Smooth muscle cell of the coronary artery (primary cell): ENCODE measurements at places on chromosomes 2 and 18. TPM values are rescaled to one million over a fixed set of nuclear protein-coding genes. Genes with fewer than 3 reads are reported as not detected.

Gene FBXO41
- total RNA-seq: 0.23 and 0.70 TPM in 2 replicates

Gene MFSD2B
- total RNA-seq: 0.08 and 0.35 TPM in 2 replicates

Gene PAIP2B
- 0.45 and 0.47 TPM in 2 replicates for total RNA-seq

Gene ABCG8
- total RNA-seq: not detected in 2 replicates

Gene ZNF532
- 39.8 and 44.5 TPM in 2 replicates for total RNA-seq

Gene C2orf80
- total RNA-seq: not detected in 2 replicates

Gene SLC8A1
- 23.1 and 25.4 TPM in 2 replicates for total RNA-seq

Gene FSHR
- total RNA-seq: not detected in 2 replicates

Gene ZNF396
- 0.59 and 1.6 TPM in 2 replicates for total RNA-seq

Gene C1GALT1C1L
- total RNA-seq: 0.12 and 0.30 TPM in 2 replicates

Gene ALK
- total RNA-seq: under 0.01 TPM in 1 of 2 replicates, not detected in the other

Gene ARHGEF4
- total RNA-seq: 0.90 and 12.2 TPM in 2 replicates

Gene SULT1C2
- total RNA-seq: 1.1 TPM in 1 of 2 replicates, not detected in the other

Gene DOK6
- 0.45 and 14.4 TPM in 2 replicates for total RNA-seq

Gene TIA1
- total RNA-seq: 123 and 126 TPM in 2 replicates

Gene CENPO
- 2.0 and 8.7 TPM in 2 replicates for total RNA-seq

Gene RPRM
- total RNA-seq: not detected in 2 replicates

Gene SIX3
- not detected in 2 replicates for total RNA-seq

Gene AOX1
- total RNA-seq: 3.2 and 208 TPM in 2 replicates

Gene SERPINB13
- total RNA-seq: not detected in 2 replicates

Gene IL37
- total RNA-seq: not detected in 2 replicates

Gene CXCR2
- not detected in 2 replicates for total RNA-seq

Gene FSIP2
- total RNA-seq: 0.08 TPM in 1 of 2 replicates, not detected in the other

Gene HMSD
- total RNA-seq: not detected in 2 replicates

Gene IL18RAP
- total RNA-seq: not detected in 2 replicates

Gene DSC2
- 0.23 TPM in 1 of 2 replicates, not detected in the other for total RNA-seq
